Activated CD4-positive, alpha-beta T cell treated with anti-CD3 and anti-CD28 coated beads, Interleukin-2, amount 10 ng/mL, durations not matched to agents 24 days and 14 days (primary cell): ENCODE measurements at places on chromosomes 7 and 10. TPM values are rescaled to one million over a fixed set of nuclear protein-coding genes. Genes with fewer than 3 reads are reported as not detected.

DNA sequence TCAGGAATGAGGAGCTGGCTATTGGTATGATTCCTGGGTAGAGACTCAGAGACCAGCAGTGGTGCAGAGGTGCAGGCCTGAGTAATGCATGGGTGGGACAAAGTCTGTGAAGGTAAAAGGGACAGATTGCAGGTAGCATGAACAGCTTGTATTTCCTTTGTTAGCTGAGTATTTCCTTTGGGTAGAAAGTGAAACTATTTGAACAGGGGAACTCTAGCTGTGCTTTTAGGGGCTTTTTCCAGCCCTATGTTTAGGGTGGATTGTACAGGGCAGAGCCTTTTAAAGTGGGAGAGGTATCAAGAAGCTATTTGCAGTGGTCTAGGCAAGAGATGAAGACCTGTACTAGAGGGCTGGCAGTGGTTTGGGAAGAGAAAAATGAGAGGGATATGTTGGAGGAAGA, 739.9 kb downstream of the REEP3 start:
- no peak for DNase-seq
- no peak overlapping the region for H3K27ac ChIP-seq
- H3K4me3 ChIP-seq = no peak overlapping the region
- H3K36me3 ChIP-seq = no peaks in the 10 kb centered on the region
- no peaks in the 10 kb centered on the region for H3K27me3 ChIP-seq

- H3K4me1 ChIP-seq = peaks cover 66% of the 10 kb centered on the region
- no peak overlapping the region for H3K4me3 ChIP-seq
- peaks cover 83% of the 10 kb centered on the region for H3K36me3 ChIP-seq
- peak overlapping the region; percentile 62 for H3K27ac ChIP-seq
- H3K27me3 ChIP-seq = no peaks in the 10 kb centered on the region
Measured at GRCh38 chr7:139065323-139065722, 29.5 kb upstream of the ZC3HAV1L start.

- H3K4me1 ChIP-seq = peaks cover 30% of the 10 kb centered on the region
- peaks cover 45% of the 10 kb centered on the region for H3K27me3 ChIP-seq
- no peak overlapping the region for H3K27ac ChIP-seq
- DNase-seq = peak; percentile 79
- H3K4me3 ChIP-seq = peak overlapping the region; percentile 91
- H3K36me3 ChIP-seq = no peaks in the 10 kb centered on the region
Measured at GRCh38 chr7:112205343-112206237, 609 bp downstream of the DOCK4 start.

DNA sequence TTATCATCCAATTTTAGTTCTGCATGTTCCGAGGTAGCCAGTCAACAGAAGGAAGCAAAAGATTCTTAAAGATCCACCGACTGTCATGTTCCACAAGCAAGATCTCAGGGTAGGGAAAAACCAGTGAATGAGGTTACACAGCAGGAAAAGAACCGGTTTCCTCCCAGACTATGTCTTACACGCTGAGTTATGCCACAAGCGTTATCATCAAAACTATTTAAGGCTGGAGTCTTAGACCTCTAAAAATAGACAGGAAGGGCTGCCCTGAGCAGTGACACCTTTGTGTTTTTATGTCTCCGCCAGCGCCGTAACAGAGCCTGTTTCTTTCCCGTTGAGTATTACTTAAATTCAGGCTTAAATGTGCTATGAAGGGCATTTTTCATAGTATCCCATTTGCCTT, 48.3 kb downstream of the PROSER2 start:
- no peak for DNase-seq
- H3K27me3 ChIP-seq = peaks cover 49% of the 10 kb centered on the region
- H3K36me3 ChIP-seq = no peaks in the 10 kb centered on the region
- H3K27ac ChIP-seq = no peak overlapping the region
- peaks cover 14% of the 10 kb centered on the region for H3K4me1 ChIP-seq
- H3K4me3 ChIP-seq = no peak overlapping the region

- H3K4me3 ChIP-seq = peak overlapping the region; percentile 87
- peak overlapping the region; percentile 63 for H3K27ac ChIP-seq
- peaks cover 9% of the 10 kb centered on the region for H3K36me3 ChIP-seq
- H3K27me3 ChIP-seq = peaks cover 18% of the 10 kb centered on the region
- peak; percentile 82 for DNase-seq
Measured at GRCh38 chr7:151087245-151088018, 1.2 kb downstream of the AGAP3 start.

DNA sequence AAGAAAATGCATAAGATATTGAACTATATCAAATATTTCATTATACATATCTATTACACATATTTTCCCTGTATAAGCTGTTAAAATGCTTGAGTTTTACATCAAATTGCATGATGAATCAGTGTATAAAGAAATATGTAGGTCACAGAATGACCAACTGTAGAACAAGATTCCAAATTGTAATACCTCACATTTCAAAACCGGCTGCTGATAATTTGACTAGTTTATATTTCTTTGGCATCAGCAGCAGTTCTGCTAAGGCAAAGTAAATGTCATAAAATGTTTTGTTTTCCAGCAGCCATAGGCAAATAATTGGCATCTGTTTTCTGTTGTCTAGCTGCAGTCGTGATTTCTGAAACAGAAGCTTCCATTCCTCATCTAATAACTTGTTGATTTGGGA, 633.9 kb downstream of the ARL4A start:
- H3K27ac ChIP-seq = no peak overlapping the region
- no peaks in the 10 kb centered on the region for H3K36me3 ChIP-seq

GRCh38 chr7:36299823-36300341, 89.8 kb upstream of the ANLN start:
- DNase-seq = no peak
- H3K4me3 ChIP-seq = no peak overlapping the region
- no peak overlapping the region for H3K27ac ChIP-seq
- peaks cover 5% of the 10 kb centered on the region for H3K36me3 ChIP-seq
- no peaks in the 10 kb centered on the region for H3K27me3 ChIP-seq
- H3K4me1 ChIP-seq = no peaks in the 10 kb centered on the region

DNA sequence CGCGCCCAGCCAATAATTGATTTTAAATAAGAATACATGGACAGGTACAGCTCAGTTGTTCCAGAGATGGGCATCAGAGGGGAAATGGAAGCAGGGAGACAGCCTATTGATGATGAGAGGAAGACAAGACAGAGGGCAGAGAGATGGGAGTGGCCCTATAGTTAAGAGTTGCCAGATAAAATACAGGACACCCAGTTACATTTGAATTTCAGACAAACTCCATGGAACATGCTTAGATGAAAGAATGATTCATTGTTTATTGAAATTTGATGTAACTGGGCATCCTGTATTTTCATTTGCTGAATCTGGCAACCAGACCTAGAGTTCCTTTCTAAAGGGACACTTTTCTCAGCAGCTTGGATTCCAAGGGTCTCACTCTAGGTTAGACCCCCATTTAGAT, 341.1 kb downstream of the FRMD4A start:
- DNase-seq = no peak
- H3K27me3 ChIP-seq = no peaks in the 10 kb centered on the region
- H3K4me3 ChIP-seq = no peak overlapping the region
- H3K27ac ChIP-seq = no peak overlapping the region

DNA sequence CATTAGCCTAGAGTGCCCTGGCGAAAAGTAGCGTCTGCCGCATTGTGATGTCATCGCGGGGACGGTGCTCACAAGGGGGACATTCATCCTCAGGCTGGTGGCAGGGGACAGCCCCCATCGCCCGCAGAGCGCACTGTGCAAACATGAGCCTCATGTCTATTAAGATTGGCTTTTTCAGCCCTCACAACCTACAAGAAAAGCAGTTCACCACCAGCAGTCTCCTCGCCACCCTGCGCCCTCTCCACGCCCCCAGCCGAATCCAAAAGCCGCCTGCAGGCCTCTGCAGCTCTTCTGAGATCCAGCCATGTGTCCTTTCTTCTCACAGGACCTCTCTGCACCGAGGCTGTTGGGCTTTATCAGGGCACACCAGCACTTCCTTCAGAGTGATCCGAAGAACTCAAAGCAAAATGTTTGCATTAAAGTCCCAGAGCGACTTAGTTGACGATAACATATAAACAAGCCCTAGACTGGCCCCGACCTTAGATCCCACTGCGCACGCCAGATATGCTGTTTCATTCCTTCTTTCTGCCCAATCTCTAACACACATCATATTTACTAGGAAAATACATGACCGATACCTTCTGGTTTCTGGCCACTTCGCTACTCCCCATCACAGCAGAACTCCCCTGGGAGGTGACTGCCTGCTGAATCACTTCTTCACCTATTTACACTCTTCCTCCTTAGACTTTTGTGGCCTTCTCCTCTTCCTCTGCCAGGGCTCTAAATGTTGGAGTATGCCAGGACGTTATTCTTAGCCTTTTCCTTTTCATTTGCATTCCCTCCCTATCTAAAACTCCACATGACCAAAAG, 206.0 kb upstream of the SH2B2 start:
- DNase-seq = no peak
- no peaks in the 10 kb centered on the region for H3K27me3 ChIP-seq
- no peak overlapping the region for H3K4me3 ChIP-seq
- peaks cover 5% of the 10 kb centered on the region for H3K36me3 ChIP-seq
- H3K27ac ChIP-seq = no peak overlapping the region
- H3K4me1 ChIP-seq = peaks cover 3% of the 10 kb centered on the region

The RARRES2 gene
- total RNA-seq = not detected in 2 replicates

The CXCL12 gene
- not detected in 2 replicates for total RNA-seq

The PHTF2 gene
- total RNA-seq = 31.5 and 32.1 TPM in 2 replicates

The AGMO gene
- total RNA-seq = not detected in 2 replicates

The EVX1 gene
- not detected in 2 replicates for total RNA-seq
